ENCODE measurements at places on chromosomes 1 and 21.

- no peak overlapping the region for H3K27ac ChIP-seq
- no peaks in the 10 kb centered on the region for H3K36me3 ChIP-seq
- DNase-seq: no peak
- no peak overlapping the region for H3K4me3 ChIP-seq
- peaks cover 31% of the 10 kb centered on the region for H3K4me1 ChIP-seq
- H3K27me3 ChIP-seq: no peaks in the 10 kb centered on the region
Measured at GRCh38 chr1:227892489-227893299, 55.0 kb downstream of the WNT9A start.

DNA sequence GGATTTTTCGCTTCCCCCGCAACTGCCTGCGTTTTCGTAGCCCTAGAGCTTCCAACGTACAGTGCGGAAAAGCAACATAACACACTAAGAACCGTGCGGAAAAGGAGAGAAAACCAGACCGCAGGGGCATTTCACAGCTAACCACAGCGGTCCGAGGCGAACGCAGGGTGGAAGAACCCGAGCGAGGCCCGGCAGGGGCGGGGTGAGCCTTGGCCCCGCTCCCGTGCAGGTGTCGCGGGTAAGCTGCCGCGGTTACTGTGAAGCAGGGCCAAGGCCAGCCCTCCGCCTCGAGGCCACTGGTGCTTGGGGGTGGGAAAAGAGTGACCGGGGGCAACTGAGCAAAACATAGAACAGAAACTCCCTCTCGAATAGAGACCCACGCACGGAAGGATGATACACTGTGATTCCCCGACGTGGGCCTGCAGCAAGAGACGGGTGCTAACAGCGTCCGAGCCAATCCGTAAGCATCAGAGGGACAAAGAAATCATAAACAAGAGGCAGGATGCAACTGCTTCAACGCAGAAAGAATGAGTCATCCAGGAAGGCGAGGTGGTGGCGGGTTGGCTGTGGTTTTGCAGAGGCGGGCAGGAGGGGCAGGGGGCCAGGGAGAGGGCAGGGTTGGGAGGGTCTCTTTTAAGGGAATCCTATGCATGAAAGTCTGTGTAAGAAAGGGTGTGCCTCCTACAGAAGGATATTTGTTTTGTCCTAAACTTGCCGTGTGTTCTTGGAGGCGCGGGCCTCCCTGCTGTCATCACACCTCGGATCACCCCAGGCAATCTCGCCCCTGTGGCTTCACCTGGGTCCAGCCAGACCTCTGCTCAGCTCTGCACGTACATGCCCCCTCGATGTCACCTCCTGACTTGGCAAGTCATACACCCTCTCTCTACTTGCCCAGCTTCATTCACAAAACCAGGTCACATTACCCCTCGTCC, 7.3 kb downstream of the GNG4 start:
- no peak overlapping the region for H3K27ac ChIP-seq
- peaks cover 16% of the 10 kb centered on the region for H3K4me1 ChIP-seq
- no peak for DNase-seq
- no peak overlapping the region for H3K4me3 ChIP-seq
- H3K27me3 ChIP-seq: no peaks in the 10 kb centered on the region

GRCh38 chr21:31894457-31894856, 21.6 kb downstream of the HUNK start:
- no peak overlapping the region for H3K27ac ChIP-seq
- H3K36me3 ChIP-seq: no peaks in the 10 kb centered on the region
- no peaks in the 10 kb centered on the region for H3K27me3 ChIP-seq
- H3K4me3 ChIP-seq: no peak overlapping the region
- DNase-seq: no peak
- no peaks in the 10 kb centered on the region for H3K4me1 ChIP-seq

DNA sequence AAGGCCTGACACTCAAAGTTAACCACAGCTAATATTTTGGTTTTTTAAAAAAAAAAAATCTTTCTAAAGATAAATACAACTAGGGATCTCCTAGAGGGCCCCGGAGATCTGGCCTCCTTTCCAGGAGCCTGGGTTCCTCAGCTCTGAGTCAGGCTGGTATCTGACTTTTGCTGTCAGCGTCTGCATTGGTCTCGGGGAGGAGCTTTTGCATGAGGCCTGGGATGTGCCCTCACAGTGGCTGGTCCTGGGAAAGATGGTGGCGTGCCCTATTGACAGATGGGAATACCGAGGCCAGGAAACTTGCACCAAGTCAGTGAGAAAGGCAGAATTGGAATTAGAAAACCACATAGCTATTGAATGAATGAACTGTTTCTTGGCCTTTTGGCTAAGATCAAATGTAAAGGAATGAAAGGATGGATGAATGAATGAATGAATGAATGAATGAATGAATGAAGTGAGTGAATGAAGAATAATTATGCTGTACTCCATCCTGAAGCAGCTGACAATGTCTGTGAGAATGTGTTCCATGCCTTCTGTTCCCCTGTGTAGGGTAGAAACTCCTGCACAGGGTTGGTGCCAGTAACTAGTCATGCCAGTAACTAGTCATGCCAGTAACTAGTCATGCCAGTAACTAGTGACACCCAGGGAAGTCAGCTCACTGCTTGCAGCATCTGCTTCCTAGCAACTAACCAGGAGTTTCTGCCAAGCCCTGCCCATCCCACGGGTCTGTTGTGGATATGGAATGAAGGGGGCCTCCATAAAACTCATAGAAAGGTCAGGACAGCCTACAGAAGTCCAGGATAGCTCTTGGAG, 242.5 kb upstream of the VAMP3 start:
- peaks cover 16% of the 10 kb centered on the region for H3K36me3 ChIP-seq
- H3K4me1 ChIP-seq: peaks cover 13% of the 10 kb centered on the region
- no peak overlapping the region for H3K4me3 ChIP-seq
- no peak overlapping the region for H3K27ac ChIP-seq

DNA sequence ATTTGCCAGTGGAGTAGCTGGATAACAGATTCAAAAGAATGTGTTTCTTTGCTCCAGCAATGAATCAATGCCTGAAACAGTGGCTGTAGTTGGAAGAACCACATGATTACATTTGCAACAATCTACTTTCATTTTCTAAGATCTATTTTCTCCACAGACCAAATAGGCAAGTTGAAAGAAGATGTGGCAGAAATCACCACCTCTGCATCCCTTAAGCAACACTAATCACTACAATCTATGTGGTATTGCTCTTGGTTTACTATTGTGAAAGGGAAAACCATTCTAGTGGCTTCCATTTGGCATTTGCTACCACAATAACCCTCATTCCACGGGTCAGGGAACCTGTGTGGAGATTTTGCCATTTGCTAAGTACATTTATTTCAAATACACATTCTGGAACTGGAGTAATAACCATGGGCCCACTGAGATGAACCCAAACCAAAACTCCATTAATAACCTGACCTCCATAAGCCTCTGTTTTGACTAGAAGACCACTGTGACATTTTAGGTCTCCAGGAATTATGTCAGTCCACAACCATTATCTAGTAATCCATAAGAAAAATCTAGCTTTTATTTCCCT, 66.3 kb downstream of the C1orf185 start:
- H3K27me3 ChIP-seq: no peaks in the 10 kb centered on the region
- DNase-seq: no peak
- H3K36me3 ChIP-seq: no peaks in the 10 kb centered on the region

GRCh38 chr21:37101384-37101783, 28.3 kb downstream of the TTC3 start:
- H3K4me1 ChIP-seq: no peaks in the 10 kb centered on the region
- H3K27me3 ChIP-seq: no peaks in the 10 kb centered on the region
- no peak overlapping the region for H3K4me3 ChIP-seq
- DNase-seq: no peak
- H3K36me3 ChIP-seq: peaks cover 8% of the 10 kb centered on the region
- H3K27ac ChIP-seq: no peak overlapping the region

- no peaks in the 10 kb centered on the region for H3K36me3 ChIP-seq
- DNase-seq: peak; percentile 19
- peak overlapping the region; percentile 89 for H3K4me3 ChIP-seq
- no peaks in the 10 kb centered on the region for H3K27me3 ChIP-seq
- H3K27ac ChIP-seq: no peak overlapping the region
- peaks cover 4% of the 10 kb centered on the region for H3K4me1 ChIP-seq
Measured at GRCh38 chr1:232951180-232951579, 769 bp downstream of the NTPCR start.

- H3K36me3 ChIP-seq: no peaks in the 10 kb centered on the region
- DNase-seq: peak; percentile 4
- no peak overlapping the region for H3K27ac ChIP-seq
- no peaks in the 10 kb centered on the region for H3K27me3 ChIP-seq
Measured at GRCh38 chr1:180691322-180691913, 59.6 kb downstream of the XPR1 start.

DNA sequence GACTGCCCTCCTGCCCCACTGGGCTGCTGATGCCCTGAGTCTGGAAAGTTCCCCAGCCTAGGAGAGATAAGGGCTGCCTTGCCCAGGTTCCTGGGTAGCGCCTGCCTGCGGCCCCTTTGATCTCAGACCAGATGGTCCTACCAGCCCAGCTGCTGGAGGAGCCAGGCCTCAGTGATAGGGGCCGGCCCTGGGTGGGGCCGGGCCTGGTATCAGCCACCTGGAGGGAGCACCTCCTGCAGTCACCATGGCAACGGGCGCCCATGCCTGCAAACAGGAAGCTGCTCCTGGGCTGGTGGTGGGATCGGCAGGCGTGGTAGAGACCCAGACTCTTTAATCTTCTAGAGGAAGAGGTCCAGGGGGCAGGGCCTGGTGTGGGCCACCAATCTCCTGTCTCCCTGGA, 119.7 kb upstream of the WNT4 start:
- no peak overlapping the region for H3K27ac ChIP-seq
- H3K27me3 ChIP-seq: no peaks in the 10 kb centered on the region
- H3K36me3 ChIP-seq: no peaks in the 10 kb centered on the region
- peaks cover 19% of the 10 kb centered on the region for H3K4me1 ChIP-seq

DNA sequence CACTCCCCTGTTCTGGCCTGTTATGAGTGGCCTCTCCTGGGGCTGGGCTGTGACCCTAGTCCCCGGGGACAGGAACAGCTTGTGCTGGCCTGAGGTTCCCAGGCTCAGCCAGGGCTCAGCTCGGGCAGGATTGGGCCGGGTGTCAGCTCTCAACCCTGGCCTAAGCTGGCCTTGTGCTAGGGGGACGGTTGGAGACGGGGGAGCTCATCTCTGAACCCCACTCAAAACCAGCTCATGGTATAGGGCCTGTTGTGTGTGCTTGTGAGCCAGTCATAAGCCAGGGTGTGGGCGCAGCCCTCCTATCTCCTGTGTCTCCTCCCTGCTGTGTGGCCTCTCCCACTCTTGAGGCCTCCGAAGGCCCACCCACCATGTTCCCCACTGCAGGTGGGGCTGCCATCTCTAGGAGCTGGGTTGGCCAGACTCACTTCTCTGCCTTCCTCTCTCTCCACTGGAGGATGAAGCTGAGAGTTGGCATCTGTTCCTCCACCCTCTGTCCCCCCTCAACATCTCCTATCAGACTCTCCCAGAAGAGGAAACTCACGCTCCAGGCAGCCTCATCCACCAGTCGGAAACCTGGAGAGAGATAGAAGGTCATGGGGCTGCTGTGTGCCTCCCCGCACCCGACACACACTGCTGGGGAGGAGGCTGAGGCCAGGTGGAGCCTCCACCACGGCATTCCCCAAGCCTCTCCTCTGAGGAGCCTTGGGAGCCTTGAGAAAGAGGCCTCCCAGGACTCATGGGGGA, 1.4 kb downstream of the PEAR1 start:
- peaks cover 66% of the 10 kb centered on the region for H3K4me1 ChIP-seq
- no peaks in the 10 kb centered on the region for H3K36me3 ChIP-seq
- no peak for DNase-seq
- H3K27me3 ChIP-seq: peaks cover 43% of the 10 kb centered on the region

DNA sequence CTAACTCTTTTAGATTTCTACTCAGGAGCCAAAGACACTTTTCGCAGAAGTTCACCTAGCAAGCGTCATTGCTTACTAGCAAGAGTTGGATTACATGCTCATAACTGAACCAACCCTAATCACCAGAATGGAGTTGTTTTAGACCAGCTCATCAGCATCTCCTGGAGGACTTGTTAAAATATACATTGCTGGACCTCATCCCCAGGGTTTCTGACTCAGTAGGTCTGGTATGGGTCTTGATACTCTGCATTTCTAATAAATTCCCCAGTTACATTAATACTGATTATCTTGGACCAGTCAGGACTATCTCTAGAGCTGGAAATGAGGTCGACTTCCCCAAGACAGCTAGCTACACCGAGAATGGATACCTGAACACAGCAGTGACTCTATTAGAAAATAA, 9.7 kb upstream of the PRDX6 start:
- no peaks in the 10 kb centered on the region for H3K4me1 ChIP-seq
- H3K4me3 ChIP-seq: no peak overlapping the region
- no peak for DNase-seq
- H3K27ac ChIP-seq: no peak overlapping the region

- DNase-seq: peak; percentile 77
- peak overlapping the region; percentile 89 for H3K27ac ChIP-seq
- H3K4me3 ChIP-seq: no peak overlapping the region
- H3K4me1 ChIP-seq: peaks cover 87% of the 10 kb centered on the region
Measured at GRCh38 chr1:3348196-3348865, 106.1 kb upstream of the ARHGEF16 start.

DNA sequence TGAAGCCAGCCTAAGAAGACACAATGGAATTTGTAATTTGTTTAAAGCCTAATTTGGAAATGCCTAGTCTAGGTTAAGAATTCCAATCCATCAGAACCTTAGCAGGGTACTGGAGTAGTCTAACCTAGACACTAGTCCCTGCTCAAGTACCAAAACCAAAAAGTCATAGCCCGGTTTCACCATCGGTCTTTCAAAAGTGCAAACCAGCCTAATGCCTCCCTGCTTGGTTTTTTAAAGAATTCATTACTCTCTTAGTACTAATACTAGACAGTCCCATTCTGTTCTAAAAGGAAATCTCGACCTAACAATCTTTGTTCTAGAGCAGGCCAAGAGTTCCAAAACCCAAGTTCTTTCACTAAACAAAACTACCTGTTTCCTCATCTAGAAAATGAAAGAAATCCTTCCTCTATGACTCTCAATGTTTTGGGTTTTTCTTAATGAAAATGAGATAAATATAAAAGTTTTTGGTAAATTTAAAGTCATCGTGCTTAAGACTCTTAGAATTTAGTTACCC, 2.6 kb downstream of the PUM1 start:
- no peak overlapping the region for H3K4me3 ChIP-seq
- no peak overlapping the region for H3K27ac ChIP-seq
- H3K36me3 ChIP-seq: peaks cover 15% of the 10 kb centered on the region
- no peaks in the 10 kb centered on the region for H3K27me3 ChIP-seq
- DNase-seq: no peak

GRCh38 chr1:1170215-1171091, 3.2 kb upstream of the TTLL10 start:
- no peak overlapping the region for H3K4me3 ChIP-seq
- H3K27ac ChIP-seq: no peak overlapping the region
- no peak for DNase-seq
- H3K27me3 ChIP-seq: peaks cover 17% of the 10 kb centered on the region

DNA sequence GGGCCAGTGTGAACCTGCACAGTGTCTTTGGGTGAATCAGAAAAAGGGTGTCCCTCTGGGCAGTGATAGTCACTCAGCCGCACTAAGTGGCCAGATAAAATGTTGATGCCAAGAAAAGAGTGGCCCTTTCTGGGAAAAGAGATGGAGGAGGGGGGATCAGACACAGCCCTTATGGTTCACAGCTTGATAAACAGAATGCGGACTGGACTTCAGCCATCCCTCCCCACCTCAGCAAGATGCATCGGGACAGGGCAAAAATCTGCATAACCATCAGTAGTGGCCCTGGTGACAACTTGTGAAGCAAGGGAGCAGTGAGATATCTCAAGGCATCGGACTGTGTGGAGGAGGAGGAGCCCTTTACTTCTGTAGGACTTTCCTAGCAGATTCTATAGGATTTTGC, 353.8 kb upstream of the PLXNA2 start:
- no peaks in the 10 kb centered on the region for H3K36me3 ChIP-seq
- no peak for DNase-seq
- no peaks in the 10 kb centered on the region for H3K27me3 ChIP-seq
- no peak overlapping the region for H3K4me3 ChIP-seq
- no peak overlapping the region for H3K27ac ChIP-seq

- H3K4me1 ChIP-seq: no peaks in the 10 kb centered on the region
- H3K4me3 ChIP-seq: no peak overlapping the region
- no peak for DNase-seq
- H3K36me3 ChIP-seq: no peaks in the 10 kb centered on the region
Measured at GRCh38 chr1:33408093-33408436, 22.8 kb downstream of the PHC2 start.

All from spinal cord (tissue), 10 donors.